Lung (tissue), 17 donors: ENCODE measurements at places on chromosomes 6 and 20.
A peak's percentile ranks its signal among the peaks of the same experiment; 100 is the strongest.

DNA sequence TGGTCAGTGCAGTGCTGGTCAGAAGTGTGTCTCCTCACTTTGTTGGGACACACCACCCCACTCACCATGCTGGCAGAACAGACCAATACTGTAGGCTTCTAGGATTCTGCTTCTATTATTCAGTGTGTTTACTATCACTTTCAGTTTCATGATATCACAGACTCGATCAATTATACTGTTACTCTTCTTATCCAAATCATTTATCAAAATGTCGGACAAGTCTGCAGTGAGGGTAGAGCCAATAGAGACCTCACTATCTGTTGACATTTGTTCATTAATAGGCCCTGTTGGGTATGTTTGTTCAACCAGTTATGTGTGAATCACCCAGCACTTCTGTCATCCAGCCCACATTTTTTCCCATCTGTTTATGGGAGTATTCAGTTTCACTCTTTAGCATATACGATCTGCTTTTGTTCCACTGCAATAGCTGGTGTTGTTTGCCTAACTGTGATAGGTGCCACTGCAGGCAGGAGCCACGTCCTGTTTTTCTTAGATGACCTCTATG is 140.1 kb downstream of the NRN1 start:
- peak; percentile 28 for DNase-seq

- no peak for DNase-seq
Measured at GRCh38 chr6:55670850-55671413, 91.9 kb upstream of the HMGCLL1 start.

DNA sequence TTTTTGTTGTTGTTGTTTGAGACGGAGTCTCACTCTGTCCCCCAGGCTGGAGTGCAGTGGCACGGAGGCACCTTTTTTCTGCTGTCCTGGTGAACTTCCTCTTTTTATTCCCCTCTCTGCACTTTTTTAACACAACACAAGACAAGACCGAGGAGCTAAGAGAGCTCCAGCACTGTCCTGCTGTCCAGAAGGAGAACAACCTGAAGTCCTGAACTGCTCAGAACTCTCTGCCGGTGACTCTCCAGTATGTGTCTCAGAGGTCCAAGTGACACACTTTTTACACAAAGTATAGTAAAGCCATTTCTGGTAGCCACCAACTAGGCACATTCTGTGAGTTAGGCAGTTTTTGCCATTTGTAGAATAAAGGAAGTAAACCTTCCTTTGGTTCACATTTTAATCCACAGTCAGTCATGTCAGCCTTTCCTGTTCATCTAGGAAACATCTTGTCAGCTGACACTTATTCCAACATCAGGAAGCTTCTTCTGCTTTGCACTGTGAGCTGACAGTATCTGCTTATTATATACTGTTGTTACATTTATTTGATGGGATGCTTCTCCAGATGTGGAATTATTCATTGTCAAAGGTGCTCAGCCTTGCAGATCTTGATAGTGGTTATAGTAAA is 28.1 kb upstream of the TXNDC5 start:
- DNase-seq, result no peak

DNA sequence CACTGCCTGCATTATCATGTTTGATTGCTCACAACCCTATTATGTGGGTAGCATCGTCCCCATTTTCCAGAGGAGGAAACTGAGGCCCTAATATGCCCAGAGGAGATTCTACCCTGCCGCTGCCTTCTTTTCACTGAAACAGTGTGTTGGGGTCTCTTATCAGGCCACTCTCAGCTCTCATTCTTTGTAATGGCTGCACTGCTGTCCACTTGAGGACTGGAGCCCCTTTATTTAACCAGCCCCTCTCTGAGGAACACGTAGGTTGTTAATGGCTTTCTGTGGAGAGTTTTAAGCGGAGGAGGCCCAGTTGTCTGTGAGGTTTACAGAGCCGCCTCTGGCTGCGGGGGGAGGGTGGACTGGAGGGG is 32.5 kb downstream of the SRC start:
- DNase-seq, result no peak

DNA sequence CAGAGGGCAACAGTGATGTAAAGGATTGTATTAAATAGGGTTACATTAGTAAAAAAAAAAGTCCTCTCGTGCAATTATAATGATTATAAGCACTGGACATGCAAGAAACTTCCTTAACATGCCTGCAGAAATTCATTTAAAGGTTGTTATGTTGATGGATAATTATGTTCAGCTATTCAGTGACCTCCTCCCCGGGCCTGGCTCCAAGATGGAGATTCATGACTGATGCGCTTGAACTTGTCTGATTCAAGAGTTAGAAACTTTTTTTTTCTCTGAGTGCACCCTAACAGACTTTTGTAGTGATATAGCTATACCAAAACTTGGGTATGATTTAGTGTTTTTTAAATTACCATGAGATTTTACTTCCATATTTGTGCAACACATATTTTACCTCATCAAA is 1170.0 kb upstream of the CITED2 start:
- DNase-seq, result no peak

DNA sequence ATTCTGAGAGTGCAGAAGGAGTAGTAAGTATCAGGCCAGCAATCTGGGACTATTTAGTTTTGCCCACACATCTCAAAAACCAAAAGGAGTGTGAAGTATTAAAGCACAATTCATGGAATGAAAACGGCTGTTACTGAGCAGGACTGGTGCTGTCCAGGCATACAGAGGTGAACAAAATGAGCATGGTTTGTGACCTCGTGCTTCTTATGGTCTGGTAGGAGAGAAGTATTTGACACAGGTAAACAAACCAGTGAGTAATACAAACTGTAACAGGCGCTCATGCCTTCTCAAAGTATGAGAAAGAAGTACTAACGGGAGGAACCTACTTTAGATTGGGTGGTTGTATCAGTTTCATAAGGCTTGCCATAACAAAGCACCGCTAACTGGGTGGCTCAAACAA is 17.5 kb upstream of the NRN1 start:
- no peak for DNase-seq

DNA sequence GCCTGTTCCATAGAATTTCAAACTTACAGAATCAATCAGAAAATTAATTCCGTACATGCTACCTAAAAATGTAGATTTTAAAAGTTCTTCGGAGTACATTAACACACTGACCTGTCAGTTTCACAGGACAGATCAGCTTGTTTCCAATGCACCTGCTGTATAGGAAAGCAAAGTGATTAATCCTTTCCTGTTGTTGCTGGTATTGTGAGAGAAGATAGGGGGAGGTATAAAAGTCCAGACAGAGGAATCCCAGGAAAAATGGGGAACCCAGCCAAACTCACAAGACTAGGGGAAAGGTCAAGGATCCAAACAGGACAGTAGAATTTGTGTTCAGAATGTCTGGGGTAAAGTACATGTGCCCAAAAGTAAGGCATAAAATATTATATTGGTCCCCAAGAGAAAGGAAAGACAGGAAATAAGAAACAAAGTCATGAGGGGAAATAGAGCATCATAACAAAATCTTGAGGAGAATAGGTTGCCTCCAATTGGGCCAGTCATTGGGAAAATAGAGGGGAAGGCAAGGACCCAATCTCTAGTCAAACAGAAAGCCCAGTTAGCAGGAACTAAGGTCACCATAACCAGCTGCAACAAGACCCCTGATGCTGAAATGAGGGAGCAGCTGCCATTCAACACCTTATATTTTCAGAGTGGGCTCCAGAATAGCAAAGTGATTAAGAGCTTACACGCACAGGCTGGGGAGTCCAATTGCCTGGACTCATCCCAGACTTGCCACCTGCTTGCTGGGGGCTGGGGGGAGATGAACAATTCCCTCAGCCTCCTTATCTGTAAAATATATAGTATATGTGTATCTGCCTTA is 10.3 kb downstream of the FILIP1 start:
- no peak for DNase-seq

- no peak for DNase-seq
Measured at GRCh38 chr20:46062151-46062550, 27.6 kb downstream of the NCOA5 start.

GRCh38 chr6:110656492-110656891 is 158.8 kb downstream of the CDK19 start:
- DNase-seq, result no peak

DNA sequence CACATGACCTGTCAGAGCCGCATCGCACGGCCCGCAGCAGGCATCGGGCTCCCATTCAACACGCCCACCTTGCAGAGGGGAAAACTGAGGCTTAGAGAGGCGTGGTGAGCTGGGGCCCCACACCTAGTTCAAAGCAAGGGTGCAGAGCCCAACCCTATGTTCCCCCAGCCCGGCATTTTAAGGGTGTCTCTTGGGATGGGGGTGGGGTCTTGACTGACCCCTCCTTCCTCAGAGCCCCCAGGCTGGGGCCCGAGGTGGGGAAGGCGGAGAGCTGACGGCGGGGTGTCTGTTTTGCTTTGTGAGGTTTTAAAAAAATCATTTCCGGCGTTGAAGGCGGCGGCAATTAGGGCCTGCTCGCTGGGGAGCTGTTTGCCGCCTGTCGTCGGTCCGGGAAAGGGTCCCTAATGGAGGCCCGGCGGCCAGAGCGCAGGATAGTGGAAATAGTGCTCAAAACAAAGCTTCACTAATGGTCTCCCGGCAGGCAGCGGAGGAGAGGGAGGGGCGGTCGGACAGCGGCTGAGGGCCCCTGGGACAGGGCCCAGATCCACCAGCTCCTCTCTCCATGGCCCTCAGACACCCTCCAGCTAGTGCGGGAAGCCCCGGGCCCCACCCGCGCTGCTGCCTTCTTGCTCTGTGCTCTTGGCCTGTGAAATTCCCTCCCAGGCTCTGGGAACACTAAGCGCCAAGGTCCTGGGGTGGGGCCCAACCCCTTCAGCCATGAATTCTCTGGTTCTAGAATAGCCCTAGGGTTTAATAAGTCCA is 11.9 kb downstream of the VSTM2L start:
- DNase-seq, result peak; percentile 83

- DNase-seq, result peak; percentile 41
Measured at GRCh38 chr6:163954088-163954775, 539.7 kb downstream of the QKI start.

GRCh38 chr20:11092151-11092550 is 418.4 kb upstream of the JAG1 start:
- DNase-seq, result no peak

- peak; percentile 80 for DNase-seq
Measured at GRCh38 chr20:47272893-47273590, 83.5 kb downstream of the ZMYND8 start.

- DNase-seq, result peak; percentile 53
Measured at GRCh38 chr6:30074331-30075093, 1.1 kb downstream of the RNF39 start.

- DNase-seq, result peak; percentile 67
Measured at GRCh38 chr6:125748406-125749172, 843 bp upstream of the HEY2 start.

DNA sequence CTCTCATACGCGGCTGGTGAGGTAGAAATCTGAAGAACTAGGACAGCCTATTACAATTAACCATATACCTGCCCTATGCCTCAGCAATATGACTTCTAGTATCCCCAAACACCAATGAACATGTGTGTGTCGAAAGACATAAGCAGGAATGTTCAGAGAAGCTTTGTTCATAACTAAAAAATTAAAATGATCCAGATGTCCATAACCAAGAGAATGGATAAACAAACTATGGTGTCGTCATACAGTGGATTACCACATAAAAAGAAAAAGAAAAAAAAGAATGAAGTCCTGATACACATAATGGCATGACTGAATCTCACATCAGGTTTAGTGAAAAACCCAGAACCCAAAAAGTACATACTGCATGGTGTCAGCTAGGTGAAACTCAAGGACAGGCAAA is 73.9 kb downstream of the MDN1 start:
- no peak for DNase-seq

GRCh38 chr20:24651171-24651975 is 181.9 kb downstream of the SYNDIG1 start:
- peak; percentile 27 for DNase-seq
